WERI-Rb-1 (cell line): ENCODE measurements at places on chromosomes 11 and 22.

GRCh38 chr11:9357041-9357440, 27.4 kb upstream of the IPO7 start:
- DNase-seq: no peak

- peak; percentile 76 for DNase-seq
Observed at GRCh38 chr11:31870609-31871309, 59.6 kb upstream of the PAX6 start.

DNA sequence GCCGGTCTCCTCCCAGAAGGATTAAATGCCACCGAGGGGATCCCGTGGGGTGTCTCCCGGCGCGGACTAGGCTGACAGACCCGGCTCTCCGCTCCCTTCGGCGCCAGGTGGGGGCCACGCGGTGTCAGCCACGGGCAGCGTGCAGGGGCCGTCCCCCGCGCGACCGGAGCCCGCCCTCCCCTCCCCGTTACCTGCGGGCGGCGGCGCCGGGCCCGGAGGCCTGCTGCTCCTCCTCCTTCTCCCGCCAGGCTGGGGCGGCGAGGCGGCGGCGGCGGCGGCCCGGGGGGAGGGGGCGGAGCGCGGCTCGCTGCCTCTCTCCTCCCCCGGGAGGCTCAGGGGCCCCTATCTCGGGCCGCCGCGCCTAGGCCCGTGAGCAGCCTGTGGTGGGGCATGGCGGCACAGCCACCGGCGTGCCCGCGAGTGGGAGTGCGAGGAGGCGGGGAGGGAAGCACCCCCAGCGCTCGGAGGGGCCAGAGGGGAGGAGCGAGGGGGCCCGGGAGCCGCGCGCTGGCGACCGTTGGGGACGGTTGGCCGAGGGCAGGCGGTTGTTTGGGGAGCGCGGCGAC, 450 bp downstream of the ZBTB44 start:
- peak; percentile 60 for DNase-seq

DNA sequence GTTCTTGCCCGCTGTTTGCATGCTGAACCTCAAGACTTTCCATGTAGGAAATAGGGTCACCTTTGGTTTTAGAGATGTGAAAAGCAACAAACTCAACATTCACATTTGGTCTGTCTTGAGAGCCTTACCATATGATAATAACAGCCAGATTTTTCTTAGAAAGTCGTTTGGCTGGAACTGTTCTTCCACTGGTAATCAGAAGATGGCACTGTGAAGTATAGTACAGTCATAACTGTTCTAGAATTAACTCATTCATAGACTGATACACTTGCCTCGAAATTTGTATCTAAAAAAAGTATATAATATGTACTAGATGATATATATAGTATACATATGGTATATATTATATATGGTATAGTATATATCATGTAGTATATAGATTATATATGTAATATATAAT, 12.3 kb downstream of the LUZP2 start:
- DNase-seq: no peak

- DNase-seq: peak; percentile 47
Observed at GRCh38 chr11:100827934-100828661, 141.0 kb downstream of the ARHGAP42 start.

GRCh38 chr11:11458485-11458884, 105.4 kb upstream of the CSNK2A3 start:
- peak; percentile 63 for DNase-seq

- no peak for DNase-seq
Observed at GRCh38 chr22:26894766-26895485, 237.5 kb downstream of the MIAT start.

DNA sequence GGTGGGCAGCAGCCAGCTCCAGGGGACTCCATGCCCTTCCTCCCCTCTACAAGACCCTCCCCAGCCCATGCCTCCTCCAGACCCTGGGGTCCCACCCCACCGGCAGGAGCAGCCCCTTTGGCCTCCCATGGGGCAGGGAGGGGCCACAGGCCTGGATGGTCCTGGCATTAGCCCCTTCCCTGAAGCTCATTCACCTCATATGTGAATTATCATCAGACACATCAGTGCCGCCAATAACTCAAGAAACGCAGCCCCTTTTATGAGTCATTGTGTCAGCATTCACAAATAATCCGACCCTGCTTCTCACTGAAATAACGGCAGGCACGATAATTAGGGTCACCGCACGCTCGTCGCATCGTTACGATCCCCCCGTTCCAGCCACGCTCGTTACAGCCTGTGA, 124.2 kb downstream of the BRD1 start:
- DNase-seq: no peak

DNA sequence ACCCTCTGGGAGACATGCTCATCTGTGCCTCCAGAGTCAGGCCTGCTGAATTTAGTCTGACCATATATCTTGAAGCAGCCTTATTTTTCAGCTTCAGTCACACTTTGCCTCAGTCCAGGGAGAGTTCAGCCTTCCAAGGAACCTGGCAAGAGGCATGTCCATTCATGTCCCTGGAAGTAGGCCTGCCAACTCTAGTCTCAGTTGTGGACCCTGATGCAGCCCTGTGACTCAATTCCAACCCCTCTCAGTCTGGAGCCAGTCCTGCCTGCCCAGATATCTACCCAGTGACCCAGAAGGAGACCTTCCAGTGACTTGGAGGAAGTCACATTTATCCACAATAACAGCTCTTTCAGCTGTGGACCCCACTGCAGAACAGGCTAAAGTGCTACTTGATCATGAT, 566.6 kb downstream of the TMEM135 start:
- no peak for DNase-seq

GRCh38 chr11:121575250-121575962, 122.6 kb upstream of the SORL1-AS1 start:
- peak; percentile 16 for DNase-seq

GRCh38 chr22:25987948-25988347, 181.3 kb upstream of the SEZ6L start:
- no peak for DNase-seq

DNA sequence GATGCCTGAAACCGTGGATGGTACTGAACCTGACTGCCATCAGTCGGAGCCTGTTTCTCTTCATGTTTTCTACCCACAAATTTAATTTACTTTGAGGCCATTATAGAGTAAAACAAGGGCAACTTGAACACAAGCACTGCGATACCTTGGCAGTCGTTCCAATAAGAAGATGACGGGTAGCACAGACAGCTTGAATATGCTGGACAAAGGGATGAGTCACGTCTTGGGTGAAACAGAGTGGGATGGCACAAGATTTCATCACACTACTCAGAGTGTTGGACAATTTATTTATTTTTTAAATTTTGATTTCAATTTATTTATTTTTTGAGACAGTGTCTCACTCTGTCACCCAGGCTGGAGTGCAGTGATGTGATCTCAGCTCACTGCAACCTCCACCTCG, 5.7 kb downstream of the DIXDC1 start:
- DNase-seq: no peak

DNA sequence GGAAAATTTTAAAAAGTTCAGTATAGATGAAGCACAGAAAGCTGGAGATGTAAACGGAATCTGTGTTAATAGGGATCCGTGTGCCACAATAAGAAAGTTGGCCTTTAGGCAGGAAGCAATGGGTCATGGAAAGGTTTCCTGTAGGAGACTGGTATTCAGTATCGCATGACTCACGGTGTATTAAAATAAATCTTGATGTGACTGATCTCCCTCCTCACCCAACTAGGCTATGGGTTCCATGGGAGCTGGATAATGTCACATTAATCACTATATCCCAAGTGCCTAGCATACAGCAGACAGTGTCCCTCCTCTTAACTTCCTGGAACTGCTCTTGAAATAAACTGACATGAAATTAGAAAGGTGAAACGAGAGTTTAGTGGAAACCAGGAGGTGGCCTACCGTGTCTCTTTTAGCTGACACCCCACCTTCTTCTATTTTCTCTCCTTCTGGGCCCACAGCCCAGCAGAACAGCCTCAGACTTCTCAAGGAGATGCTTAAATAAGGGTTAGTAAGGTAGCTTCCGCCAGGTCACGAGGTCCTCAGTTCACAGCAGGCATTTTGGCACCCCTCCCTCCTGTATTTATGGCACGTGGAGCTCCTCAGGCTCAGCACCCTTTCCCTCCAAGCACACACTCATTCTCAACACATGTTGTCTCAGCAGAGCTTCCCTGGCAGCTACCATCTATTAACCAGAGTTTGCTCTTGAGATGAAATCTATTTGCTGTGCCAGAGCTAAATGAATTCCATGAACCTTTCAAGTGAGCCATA, 118.8 kb downstream of the NXPE2 start:
- DNase-seq: no peak

GRCh38 chr11:9077164-9077563, 14.2 kb downstream of the SCUBE2 start:
- no peak for DNase-seq
